Heart left ventricle (tissue), 16 donors: ENCODE measurements at places on chromosomes 2 and 18. TPM values are rescaled to one million over a fixed set of nuclear protein-coding genes. Genes with fewer than 3 reads are reported as not detected.

CCBE1 gene
- 6.3 TPM for total RNA-seq

- DNase-seq: no peak
Measured at GRCh38 chr2:141711627-141712026, 419.2 kb downstream of the LRP1B start.

LYPD1 gene
- total RNA-seq: 0.69 TPM

- DNase-seq: no peak
Measured at GRCh38 chr2:83730223-83730622, 728.9 kb downstream of the SUCLG1 start.

- no peak for DNase-seq
Measured at GRCh38 chr2:195477248-195477995, 179.6 kb upstream of the SLC39A10 start.

DNA sequence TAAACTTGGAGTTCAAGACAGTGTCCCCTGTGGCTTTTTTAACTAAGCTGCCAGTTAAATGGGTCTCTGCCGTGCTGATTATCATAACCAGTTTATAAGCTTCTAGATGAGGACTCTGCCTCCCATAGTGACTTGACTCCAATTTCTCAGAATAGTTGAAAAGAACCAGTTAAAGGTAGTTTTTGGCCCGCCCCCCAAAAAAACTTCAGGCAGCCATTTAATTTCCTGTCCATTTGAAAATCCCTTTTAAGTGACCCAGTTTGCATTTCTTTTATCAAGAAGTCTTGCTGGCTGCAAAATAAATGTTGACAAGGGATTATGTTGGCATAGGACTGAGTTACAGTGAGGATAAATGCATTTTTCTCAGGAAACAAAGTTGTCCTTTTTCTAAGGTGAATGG lies 2.3 kb downstream of the SLC20A1 start:
- no peak for DNase-seq

RBM44 gene
- total RNA-seq: 0.16 TPM

- no peak for DNase-seq
Measured at GRCh38 chr2:3321825-3322224, 55.8 kb downstream of the EIPR1 start.

DNA sequence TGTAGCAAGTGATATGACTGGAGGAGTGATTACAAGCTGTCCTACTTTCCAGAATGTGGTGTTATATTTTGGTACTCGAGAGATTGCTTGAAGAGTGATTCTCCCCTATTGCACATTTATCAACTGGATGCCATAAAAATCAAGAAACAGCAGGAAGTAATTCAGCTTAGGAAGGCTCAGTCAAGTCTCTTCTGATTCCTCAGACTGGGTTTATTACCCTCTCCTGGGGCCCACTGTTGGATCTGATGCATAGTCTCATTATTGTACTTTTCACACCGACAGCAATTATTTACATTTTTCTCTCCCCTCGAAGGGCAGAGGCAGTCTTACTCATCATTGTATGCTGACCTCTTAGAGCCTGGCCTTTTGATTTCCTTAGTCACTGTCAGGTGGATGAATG lies 9.3 kb downstream of the NOSTRIN start:
- DNase-seq: no peak

PAX8 gene
- not detected for total RNA-seq

DNA sequence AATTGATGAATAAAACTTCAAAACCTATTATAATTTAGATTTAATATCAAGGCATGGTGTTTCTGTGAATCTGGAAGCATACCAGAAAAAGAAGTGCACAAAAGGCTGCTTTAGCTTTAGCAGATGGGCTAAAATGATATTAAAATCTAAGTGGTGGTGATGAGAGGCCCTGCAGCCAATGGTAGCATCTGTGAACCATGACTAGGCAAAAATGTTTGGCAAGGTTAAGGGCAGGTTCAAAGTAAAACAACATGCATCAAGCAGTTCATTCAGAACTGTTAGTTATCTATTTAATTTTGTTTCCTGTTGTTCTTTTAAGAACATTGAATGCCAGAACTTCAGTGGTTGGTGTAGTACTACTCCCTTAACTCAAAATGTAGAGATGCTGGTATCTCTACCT lies 1736.9 kb upstream of the CELF4 start:
- no peak for DNase-seq

DNA sequence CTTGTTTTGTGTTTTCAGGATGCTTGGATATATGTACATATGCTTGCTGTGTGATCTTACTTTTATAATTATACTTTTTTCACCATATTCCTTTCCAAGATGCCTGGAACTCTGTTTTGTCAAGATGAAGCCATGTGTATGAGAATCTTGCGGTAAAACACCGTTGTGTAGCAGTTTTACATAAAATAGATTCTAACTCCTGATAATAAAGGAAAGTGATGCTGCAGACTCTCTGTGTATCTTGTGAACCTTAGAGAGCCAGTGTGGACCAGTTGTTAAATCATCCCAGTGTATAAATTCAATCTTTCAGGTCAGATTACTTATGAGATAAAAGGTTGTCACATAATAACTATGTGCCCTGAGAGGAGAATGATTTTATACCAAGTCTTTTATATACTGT lies 12.5 kb upstream of the ITGA4 start:
- DNase-seq: no peak

HOXD1 gene
- total RNA-seq: not detected

DNA sequence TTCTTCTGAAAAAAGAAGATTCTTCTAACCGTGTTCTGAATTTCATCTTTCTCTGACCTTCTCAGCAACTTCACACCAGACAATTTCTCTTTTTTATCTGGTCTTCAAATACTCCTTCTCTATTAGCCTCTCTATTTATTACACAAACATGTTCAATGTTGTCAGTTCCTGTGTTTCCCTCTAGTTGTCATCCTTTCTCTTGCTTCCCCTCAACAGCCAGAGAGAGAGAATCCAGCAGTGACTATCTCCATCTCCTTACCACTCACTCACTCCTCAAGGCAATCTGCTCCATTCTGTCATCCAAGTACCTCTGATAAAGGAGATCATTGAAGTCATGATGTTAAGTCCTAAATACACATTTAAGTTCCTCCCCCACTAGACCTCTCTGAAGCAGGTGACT lies 491.9 kb upstream of the CHAC2 start:
- DNase-seq: no peak

- peak; percentile 29 for DNase-seq
Measured at GRCh38 chr2:136008205-136008865, 22.9 kb upstream of the DARS1 start.

B3GNT7 gene
- 8.9 TPM for total RNA-seq

VIT gene
- 3.0 TPM for total RNA-seq

DNA sequence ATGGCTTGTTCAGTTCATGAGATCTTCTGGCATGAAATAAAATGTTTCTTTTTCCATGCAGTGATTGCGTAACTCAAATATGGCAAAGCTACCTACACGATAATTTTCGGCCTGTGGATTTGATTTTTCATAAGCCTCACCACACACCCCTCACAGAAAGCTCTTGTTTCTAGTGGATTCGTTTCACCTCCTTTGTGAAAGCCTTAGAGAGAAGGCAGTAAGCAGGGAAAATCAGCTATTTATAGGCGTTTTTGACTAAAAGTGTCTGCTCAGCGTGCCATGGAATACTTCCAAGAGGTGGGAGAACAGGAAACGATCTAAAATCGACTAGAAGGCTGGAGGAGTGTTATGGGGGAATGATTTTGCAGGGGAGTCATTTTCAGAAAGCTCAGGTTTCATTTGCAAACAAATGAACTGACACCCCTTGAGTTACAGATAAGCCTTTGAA lies 417.9 kb downstream of the TGIF1 start:
- DNase-seq: no peak

DNA sequence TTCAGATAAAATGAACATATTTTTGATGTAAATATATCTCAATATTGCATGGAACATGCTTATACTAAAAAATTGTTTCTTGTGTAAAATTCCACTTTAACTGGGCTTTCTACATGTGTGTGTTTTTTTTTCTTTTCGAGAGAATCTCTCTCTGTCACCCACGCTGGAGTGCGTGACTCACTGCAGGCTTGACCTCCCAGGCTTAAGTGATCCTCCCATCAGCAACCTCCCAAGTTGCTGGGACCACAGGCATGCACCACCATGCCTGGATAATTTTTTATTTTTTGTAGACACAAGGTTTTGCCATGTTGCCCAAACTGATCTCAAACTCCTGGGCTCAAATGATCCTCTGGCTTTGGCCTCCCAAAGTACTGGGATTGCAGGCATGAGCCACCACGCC lies 254.6 kb downstream of the LOXHD1 start:
- DNase-seq: no peak

DNA sequence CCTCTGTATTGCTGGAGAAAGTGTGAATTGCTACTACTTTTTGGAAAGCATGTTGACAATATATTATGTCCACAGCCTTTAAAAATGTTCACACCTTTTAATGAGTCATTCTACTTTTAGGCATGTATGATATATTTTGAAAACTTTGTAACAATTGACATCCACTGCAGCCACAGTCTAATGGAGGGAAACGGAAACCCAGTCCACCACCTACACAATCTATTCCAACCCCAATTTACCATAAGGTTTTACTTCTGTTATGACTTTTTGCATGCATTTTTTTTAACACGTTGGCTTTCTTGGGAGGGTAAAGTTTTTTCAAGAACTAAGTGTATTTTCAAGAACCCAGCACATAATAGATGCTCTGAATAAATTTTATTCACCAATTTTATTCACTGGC lies 38.5 kb upstream of the ATP8B1 start:
- DNase-seq: no peak

SNED1 gene
- total RNA-seq: 10.0 TPM

CXCR1 gene
- 0.23 TPM for total RNA-seq

DNA sequence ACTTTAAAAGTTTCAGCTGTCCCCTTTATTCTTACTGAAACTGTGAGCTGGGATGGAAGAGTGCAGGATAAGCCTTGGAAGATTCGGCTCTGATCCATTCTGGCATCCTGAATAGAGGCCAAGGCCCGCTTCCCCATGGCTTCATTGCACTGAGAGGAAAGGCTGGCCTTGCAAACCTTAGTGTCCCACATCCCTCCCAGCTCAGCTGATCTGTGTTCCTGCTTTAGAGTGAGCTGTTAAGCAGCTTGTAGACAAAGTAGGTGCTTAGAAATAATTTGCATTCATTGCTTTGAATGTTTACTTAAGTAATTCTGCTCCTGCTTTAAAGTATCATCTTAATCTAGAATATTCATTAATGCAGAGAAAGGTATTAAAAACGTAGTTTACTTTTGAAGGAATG lies 169.6 kb upstream of the BOD1L2 start:
- no peak for DNase-seq

DNA sequence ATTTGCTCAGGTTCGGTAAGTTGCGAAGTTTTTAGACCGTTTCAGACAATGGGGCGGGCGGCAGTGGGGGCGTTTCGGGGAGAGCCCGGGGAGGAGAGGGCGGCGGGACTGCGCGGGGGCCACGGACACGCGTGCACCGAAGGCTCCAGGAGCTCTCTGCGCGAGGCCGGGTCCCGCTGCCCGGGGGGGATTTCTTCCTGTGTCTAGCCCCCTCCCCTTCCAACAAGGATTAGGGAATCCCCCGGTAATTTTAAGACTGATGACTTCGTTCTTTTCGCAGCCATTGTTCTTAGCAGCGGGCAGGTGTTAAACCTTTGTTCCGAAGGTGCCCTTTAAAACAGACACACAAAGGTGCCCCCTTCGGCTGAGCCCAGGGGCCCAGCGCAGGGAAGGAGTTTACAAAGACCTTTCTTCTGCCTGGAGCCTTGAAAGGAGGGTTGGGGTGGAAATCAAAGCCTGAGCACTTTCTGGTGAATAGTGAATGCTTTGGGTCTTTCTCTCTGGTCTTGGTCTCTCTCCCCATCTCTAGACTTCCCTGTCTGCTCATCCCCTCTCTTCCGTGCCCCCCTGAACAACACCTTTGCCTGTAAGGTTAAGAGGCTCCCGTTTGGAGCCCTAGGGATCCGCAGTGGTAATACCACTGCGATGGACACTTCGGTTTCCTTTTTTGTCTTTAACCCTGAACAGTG lies 2.1 kb downstream of the TRIB2 start:
- DNase-seq: no peak

SERPINB5 gene
- total RNA-seq: not detected

TMEM198 gene
- total RNA-seq: 1.9 TPM

DNA sequence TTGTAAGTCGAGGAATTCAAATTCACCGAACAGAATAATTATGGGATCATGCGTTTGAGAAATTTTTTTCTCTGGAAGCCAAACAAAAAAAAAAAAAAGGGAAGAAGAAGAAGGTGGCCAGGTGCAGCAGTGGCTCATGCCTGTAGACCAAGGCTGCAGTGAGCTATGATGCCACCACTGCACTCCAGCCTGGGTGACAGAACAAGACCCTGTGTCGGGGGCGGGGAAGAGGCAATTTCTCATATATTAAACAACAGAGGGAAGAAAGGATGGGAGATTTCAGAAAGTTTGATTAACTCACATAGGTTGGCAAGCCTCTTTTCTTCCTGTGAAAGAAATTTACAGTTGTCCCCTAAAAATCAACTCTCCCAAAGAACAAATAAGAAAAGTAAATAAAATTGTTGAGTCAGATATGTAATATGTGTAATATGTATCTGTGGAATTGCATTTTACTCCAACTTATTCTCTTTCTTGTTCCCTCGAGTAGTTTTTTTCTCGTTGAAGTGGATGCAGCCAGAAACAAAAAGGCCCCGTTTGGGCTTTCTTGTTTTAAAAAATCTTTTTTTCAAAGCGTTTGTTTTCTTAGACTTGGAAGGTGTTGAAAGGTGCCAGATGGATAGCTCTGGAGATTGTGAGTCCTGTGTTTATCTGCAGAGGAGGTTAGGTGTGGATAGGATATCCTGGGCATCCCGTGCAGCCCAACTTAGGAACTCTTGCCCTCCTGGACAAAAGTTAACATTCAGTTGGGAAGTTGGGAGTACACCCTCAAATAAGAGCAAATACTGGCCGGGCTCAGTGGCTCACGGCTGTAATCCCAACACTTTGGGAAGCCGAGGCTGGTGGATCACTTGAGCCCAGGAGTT lies 25.4 kb upstream of the FMNL2 start:
- no peak for DNase-seq

RIT2 gene
- total RNA-seq: not detected

- no peak for DNase-seq
Measured at GRCh38 chr2:219386532-219387280, 1.0 kb downstream of the DNPEP start.

CKAP2L gene
- 4.5 TPM for total RNA-seq

GRCh38 chr2:63914311-63914710 lies 72.6 kb downstream of the UGP2 start:
- no peak for DNase-seq

GRCh38 chr2:220963930-220964329 lies 608.2 kb downstream of the EPHA4 start:
- DNase-seq: no peak

GRCh38 chr2:43312755-43313641 lies 86.6 kb upstream of the ZFP36L2 start:
- DNase-seq: peak; percentile 11

SPATA3 gene
- not detected for total RNA-seq

DNA sequence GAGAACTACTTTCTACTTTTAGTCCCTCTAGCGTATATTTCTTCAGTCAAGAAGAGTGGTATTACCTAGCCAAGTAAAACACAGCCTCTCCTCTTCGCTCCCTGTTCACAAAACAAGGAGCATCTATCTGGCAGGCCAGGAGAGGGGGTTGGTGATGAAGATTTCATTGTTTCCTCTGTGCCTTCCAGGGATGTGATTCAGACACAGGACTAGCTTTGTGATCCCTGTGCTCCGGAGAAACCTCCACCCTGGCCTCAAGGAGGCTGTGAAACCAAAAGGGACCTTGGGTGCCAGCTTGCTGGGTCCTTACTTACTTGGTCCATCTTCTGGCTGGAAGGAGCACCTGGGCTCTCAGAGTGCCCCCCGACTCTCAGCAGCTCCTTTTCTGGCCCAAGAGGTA lies 5.7 kb downstream of the RHOB start:
- DNase-seq: peak; percentile 28

HOXD11 gene
- total RNA-seq: not detected

GRCh38 chr2:99420031-99420430 lies 69.8 kb downstream of the REV1 start:
- DNase-seq: no peak
